Small intestine (tissue), 16 donors: ENCODE measurements at places on chromosomes 6 and 20. TPM values are rescaled to one million over a fixed set of nuclear protein-coding genes. Genes with fewer than 3 reads are reported as not detected.

The CD93 gene
- polyA plus RNA-seq: 1.6 TPM

The EPHA7 gene
- polyA plus RNA-seq: not detected

- no peaks in the 10 kb centered on the region for H3K4me1 ChIP-seq
- H3K4me3 ChIP-seq: no peak overlapping the region
- H3K27me3 ChIP-seq: no peaks in the 10 kb centered on the region
Observed at GRCh38 chr20:1904135-1904534, 8.9 kb downstream of the SIRPA start.

The TFAP2D gene
- polyA plus RNA-seq: not detected

The FAM184A gene
- 16.7 TPM for polyA plus RNA-seq

DNA sequence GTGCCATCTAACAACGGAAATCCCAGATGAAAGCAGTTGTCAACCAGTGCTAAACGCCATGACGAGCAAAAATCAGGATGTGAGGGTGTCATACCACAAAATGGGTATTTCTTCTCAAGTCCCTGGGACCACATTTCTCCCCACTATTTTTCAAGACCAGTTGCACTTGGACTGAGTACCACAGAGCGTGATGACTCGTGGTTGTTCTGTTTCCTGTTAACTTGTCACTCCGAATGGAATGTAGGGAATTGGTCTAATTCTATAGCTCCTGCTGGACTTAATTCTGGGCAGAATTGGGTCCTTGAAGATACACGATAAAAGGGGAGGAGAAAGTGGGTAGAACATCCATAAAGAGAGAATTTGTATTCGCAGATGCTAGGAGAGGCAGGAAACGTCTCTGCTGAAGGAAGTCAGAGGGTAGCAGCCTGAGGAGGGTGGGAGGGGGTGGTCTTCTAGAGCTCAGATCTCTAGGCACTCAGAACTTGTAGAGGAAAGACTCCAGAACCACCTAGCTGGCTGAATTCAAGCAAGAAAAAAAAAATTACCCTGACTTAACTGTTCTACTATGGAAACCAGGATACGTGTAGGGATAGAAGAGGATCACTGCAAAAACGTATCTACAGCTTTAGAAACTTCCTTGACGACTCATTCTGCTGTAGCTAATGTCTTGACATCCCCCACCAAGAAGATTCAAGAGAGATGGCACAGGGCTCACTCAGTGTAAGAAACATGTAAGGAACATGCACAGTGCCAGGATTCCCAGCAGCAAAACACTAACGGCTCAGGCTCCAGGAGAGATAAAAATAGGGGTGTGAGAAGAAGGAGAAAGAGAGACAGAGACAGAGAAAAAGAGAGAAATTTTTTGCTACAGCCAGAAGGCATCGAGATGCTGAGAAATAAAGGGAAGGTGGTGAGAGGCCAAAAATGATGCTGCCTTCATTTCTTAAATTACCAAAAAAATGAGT lies 494.7 kb downstream of the CD83 start:
- no peak for DNase-seq
- no peaks in the 10 kb centered on the region for H3K36me3 ChIP-seq

DNA sequence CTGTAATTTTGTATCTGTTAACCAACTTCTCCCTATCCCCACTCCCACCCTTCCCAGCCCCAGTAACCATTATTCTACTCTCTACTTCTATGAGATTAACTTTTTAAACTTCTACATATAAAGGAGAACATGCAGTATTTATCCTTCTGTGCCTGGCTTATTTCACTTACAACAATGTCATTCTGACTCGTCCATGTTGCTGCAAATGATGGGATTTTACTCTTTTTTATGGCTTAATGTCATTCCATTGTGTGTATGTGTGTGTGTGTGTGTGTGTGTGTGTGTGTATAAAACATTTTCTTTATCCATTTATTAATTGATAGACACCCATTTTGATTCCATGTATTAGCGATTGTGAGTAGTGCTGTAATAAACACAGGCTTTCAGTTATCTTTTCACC lies 76.1 kb downstream of the COL19A1 start:
- DNase-seq: no peak
- no peak overlapping the region for H3K4me3 ChIP-seq
- no peaks in the 10 kb centered on the region for H3K4me1 ChIP-seq
- H3K27ac ChIP-seq: no peak overlapping the region
- H3K36me3 ChIP-seq: no peaks in the 10 kb centered on the region
- no peaks in the 10 kb centered on the region for H3K27me3 ChIP-seq

GRCh38 chr6:161526794-161527193 lies 252.9 kb upstream of the AGPAT4 start:
- H3K4me3 ChIP-seq: no peak overlapping the region
- no peaks in the 10 kb centered on the region for H3K36me3 ChIP-seq
- no peaks in the 10 kb centered on the region for H3K27me3 ChIP-seq
- DNase-seq: no peak
- H3K27ac ChIP-seq: no peak overlapping the region

DNA sequence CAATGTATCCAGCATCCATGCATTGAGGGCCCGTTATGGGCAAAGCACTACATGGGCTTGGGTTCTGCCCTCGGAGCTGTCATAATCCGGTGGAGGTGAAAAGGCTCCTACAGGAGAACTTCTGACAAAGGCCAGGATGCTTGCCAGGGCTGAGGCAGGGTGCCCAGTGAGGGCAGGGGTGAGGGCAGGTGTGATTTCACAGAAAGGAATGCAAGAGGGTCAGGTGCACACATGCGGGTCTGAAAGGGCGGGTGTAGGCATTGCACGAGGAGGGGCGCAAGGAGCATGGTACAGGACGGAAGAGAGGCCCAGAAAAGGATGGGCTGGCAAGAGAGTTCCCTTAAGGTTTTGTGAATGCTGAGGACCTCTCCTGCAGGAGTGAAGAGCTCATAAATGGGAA lies 348.0 kb downstream of the BTBD3 start:
- no peak overlapping the region for H3K27ac ChIP-seq
- no peaks in the 10 kb centered on the region for H3K4me1 ChIP-seq
